Effector CD8-positive, alpha-beta T cell (primary cell): ENCODE measurements at places on chromosomes 7 and 10.

DNA sequence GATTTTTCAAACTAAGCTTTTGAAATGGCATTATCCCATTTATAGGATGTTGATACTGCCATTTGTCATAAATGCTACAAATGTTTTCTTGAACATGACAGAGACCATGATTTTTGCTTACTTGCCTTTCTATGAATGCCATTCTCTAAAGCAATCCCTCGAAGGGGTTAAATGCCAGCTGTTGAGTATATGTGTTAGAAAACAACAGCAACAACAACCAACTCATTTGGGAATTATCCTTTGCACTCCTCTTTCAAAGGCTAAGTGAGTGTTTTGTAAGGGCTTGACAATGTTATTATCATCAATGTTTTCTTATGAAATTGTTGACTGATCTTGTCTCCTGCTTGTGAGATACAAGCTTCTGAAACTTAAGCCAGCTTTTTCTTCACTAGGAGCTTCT lies 529.4 kb downstream of the SORCS3 start:
- no peak for DNase-seq

DNA sequence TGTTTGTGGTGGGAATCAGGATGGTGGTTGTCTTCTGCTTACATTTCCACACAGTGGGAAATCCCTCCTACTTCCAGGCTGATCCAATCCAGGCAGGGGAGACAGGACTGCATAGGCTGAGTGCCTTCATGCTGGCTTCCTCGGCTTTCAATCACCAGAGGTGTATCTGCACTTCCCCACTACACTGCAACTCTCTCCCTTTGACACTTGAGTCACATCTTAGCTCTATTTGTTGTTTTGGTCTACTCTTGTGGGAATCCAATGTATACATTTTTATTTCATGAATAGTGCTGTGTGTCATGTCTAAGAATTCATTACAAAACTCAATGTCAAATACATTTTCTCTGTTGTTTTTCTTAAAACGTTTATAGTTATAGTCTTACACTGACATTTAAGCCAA lies 735.6 kb downstream of the XPNPEP1 start:
- DNase-seq, result no peak

GRCh38 chr7:27888736-27889135 lies 148.8 kb downstream of the TAX1BP1 start:
- DNase-seq, result no peak

DNA sequence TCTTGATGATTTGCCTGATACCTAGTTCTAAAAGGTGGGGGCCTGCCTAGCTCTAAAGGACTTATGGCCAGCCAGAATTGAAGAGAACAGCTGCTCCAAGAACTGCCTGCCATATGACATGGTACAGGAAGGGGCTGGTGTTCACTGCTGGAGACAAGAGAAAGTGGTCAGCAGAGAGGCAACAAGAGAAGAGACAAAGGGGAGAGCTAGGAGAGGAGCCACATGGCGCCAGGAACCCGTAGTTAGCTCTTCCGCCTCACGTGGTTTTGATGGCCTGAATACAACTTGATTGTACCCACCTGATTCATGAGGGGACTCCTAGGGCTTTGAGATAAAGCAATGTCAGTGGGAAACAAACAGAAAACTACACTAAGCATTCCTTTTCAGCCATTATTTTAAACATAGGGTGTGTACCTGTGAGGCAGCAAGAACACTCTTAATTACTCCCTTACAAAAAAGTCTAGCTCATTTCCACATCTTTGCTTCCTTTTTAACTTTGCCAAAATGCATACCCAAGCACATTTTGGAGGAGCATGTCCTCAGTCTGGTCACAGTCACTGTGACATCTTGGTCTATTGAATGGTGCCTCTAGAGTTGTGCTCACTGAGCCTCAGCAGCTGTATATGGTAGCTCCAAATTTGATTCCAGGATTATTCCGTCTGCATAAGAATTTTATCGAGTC lies 71.6 kb downstream of the CCDC71L start:
- DNase-seq, result no peak

DNA sequence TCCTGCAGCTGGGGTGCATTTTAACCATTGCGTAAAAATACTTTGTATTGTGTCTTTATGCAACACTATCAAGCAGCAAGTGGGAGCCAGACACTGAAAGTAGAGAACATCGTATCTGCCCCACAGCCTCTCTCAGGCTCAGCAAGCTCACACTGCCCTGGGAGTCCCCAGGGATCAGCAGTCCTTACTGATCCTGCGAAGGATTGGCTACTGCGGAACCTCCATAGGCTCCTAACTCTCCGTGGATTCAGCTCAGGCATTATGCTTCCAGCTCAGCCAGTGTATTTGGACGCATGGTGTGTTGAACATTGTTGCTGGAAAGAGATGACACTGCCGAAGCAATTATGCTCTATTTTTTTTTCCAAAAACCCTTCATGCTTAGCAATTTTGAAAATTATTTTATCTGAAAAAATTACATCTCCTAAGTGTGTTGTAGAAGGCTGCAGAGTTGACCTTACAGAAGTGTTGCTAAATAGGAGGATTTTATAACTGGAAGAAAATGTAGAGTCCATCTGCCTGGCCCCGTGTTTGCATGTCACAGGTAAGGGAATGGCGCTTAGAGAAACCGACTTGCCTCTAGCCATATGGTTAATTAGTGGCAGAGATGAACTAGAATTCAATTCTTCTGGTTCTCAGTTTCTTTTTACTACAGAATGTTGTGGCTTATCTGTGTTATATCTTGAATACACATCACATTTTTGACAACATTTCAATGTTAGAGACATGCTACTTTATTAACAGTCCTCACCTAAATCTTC lies 276.4 kb upstream of the COBL start:
- no peak for DNase-seq

DNA sequence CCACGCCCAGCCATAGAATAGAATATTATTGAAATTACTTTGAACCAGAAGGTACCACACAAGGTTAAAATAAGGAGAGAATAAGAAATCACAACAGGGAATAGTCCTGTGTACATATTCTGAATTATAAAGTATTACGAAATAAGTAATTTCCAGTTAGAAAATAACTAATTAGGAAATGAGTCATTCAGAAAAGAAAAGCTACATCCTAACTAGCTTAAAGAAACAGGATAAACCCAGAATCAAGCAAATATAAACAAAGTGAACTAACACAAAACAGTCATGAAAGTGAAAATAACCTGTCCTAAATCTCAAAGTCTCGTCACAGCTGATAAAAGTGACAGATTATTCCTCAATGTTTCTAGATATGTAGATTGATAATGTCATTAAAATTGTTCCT lies 74.8 kb upstream of the NEBL start:
- DNase-seq, result no peak

- DNase-seq, result no peak
Observed at GRCh38 chr7:102436118-102436517, 2.7 kb downstream of the ORAI2 start.

GRCh38 chr7:2944739-2945138 lies 98.9 kb downstream of the CARD11 start:
- no peak for DNase-seq

GRCh38 chr7:148883266-148884048 lies 634 bp downstream of the EZH2 start:
- DNase-seq, result peak; percentile 59

- DNase-seq, result no peak
Observed at GRCh38 chr10:127195571-127196281, 665 bp downstream of the INSYN2A start.

DNA sequence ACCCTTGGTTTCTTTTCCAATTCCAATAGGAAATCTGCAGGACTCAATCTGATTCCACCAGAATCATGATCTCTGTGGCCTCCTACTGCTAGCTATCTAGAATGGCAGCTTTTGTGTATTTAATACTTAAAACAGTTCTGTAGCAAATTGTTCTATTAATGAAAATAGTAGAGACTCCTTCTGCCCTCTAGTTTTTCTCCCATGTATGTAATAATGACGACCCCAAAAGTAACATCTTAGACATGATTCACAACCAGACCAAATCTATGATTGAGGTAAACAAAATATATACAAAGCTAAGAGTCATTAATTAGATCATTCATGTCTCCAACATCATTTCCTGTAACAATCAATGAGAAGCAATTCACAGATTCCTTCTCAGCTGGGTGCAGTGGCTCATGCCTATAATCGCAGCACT lies 259.1 kb upstream of the MKLN1 start:
- DNase-seq, result no peak

DNA sequence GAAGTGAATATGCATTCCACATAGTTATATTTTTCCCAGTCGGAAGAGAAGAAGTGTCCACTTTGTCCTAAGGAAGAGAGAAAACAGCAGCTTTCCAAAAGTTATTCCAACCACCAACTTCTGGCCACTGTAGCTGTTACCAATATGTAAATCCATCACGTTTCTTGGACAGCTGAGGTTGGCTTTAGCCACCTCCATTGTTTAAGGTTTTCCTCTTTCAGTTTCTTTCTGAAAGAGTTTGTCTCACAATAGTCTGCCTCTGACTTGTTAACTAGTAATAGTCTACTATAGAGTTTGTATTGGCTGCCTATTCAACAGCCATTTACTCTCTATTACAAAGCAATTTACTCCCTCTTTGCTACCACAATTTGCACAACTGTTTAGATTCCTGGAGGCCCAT lies 457.6 kb upstream of the LRRN3 start:
- DNase-seq, result no peak
